Activated T-helper 1 cell treated with anti-CD3 and anti-CD28 coated beads, Interleukin-12 subunit alpha, Interleukin-12 subunit beta, Interleukin-2, Interleukin-4 antibody, amounts not matched to agents 30 ng/mL and 10 ng/mL and 1 ng/mL, durations not matched to agents 14 hours and 24 hours and 36 hours (primary cell): ENCODE measurements at places on chromosomes 4 and X. TPM values are rescaled to one million over a fixed set of nuclear protein-coding genes. Genes with fewer than 3 reads are reported as not detected.
A peak's percentile ranks its signal among the peaks of the same experiment; 100 is the strongest.

DNA sequence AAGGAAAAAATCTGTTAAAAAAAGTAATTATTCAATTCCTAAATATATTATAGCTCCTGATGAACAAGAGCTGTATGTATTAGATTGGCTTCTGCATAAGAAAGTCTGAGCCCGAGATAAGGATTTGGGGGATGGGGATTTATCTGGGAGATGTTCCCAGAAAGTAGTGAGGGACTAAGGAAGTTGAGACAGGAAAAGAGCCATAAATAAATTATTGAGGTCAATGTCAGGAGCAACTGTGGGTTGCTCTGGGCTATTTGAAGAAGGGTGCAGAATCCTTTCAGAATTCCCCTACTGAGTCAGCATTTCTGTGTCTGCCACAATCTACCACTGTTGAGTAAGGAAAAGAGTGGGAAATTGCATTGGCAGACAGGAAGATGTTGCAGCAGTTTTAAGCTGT, 3.1 kb upstream of the TDO2 start:
- H3K4me1 ChIP-seq: no peaks in the 10 kb centered on the region
- no peak overlapping the region for H3K27ac ChIP-seq
- no peak for DNase-seq
- no peaks in the 10 kb centered on the region for H3K36me3 ChIP-seq
- H3K27me3 ChIP-seq: no peaks in the 10 kb centered on the region

Gene CPE
- total RNA-seq: 0.07 TPM in 1 of 2 replicates, not detected in the other

- no peaks in the 10 kb centered on the region for H3K27me3 ChIP-seq
- H3K4me1 ChIP-seq: no peaks in the 10 kb centered on the region
- no peaks in the 10 kb centered on the region for H3K36me3 ChIP-seq
- DNase-seq: no peak
- H3K4me3 ChIP-seq: no peak overlapping the region
Observed at GRCh38 chr4:157803845-157804521, 368.8 kb downstream of the GASK1B start.

GRCh38 chr4:74338792-74339333, 26.1 kb upstream of the EREG start:
- H3K27me3 ChIP-seq: peaks cover 4% of the 10 kb centered on the region
- no peaks in the 10 kb centered on the region for H3K4me1 ChIP-seq
- no peaks in the 10 kb centered on the region for H3K36me3 ChIP-seq
- H3K4me3 ChIP-seq: no peak overlapping the region

DNA sequence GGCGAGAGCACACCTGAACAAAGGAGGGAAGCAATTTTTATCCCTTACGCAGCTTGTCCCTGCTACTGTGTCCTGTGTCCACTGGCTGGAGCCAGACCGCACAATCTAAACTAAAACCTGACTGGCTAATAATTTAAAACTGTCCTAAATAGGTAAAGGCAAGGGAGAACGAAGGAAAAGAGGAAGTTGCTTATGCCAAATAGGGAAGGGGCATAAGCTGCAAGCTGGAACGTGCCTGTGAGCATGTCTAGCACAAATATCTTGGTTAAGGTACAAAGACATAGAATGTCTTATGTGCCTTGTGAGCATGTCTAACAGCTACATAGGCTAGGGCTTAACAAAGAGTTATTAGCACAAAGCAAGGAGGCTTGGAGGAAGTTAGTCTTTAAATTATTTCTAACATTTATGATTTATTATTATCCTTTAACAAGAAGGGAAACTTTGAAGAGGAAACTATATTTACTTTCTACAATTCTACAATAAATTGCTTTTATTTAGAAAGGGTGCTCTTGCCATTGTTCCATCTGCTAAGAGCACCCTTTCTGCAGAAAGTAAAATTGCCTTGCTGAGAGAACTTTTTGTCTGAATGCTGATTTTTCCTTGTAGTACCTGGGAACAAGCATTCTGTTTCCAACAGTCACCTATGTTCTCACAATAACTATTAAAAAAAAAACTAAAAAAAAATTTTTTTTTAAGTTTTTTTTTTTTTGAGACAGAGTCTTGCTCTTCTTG, 80.6 kb upstream of the CBR4 start:
- no peaks in the 10 kb centered on the region for H3K27me3 ChIP-seq
- H3K27ac ChIP-seq: no peak overlapping the region
- no peaks in the 10 kb centered on the region for H3K36me3 ChIP-seq
- DNase-seq: no peak

Gene WDFY3
- 0.39 and 1.1 TPM in 2 replicates for total RNA-seq

GRCh38 chr4:128307123-128307571, 19.5 kb upstream of the PGRMC2 start:
- no peaks in the 10 kb centered on the region for H3K36me3 ChIP-seq
- H3K27ac ChIP-seq: no peak overlapping the region
- no peak for DNase-seq
- no peaks in the 10 kb centered on the region for H3K4me1 ChIP-seq

Gene PDCL2
- not detected in 2 replicates for total RNA-seq

Gene CDS1
- not detected in 2 replicates for total RNA-seq

DNA sequence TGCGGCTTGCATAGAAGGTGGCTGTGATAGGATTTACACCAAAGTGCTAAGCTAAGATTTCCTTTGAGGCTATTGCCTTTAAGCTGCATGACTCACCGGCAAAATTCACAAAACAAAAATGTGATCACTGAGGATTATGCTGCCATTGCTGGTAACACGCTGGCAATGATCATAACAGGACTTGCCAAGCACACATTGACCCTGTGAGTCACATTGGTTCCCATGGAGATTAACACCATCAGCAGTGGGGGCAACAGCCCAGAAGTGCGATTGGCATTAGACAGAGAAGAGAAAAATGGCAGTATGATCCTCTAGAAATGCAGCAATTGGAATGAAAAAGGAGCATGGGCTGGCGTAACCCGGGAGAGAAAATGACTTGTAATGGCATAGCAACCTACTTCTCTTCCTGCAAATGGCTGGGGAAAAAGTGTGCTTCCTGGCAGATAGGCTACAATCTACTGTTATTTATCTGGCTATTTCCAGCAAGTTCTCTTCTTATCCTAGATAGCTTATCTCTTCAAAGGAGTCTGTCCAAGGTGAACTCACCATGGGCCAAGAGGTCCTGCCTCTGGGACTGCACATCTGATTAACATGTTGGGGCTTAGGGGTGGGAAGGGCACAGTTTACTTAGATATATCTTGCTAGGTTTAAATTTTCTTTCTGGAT, 314.2 kb upstream of the IGFBP7 start:
- no peaks in the 10 kb centered on the region for H3K4me1 ChIP-seq
- no peaks in the 10 kb centered on the region for H3K27me3 ChIP-seq
- no peaks in the 10 kb centered on the region for H3K36me3 ChIP-seq
- H3K4me3 ChIP-seq: no peak overlapping the region
- DNase-seq: no peak

DNA sequence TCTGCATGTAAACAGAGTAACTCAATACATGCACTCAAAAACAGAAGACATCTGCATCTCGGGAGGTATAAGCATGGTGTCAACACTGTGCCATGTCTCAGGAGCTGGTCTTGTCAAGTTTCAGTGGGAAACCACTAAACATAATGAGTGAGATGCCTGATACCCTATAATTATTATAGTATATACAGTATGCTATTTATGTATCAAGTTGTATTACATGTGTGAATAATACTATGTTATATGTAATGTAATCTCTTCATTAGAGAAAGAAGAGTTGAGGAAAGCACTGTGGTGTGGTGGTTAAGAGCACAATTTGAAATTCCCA, 2.5 kb downstream of the PPBP start:
- no peak overlapping the region for H3K27ac ChIP-seq
- H3K27me3 ChIP-seq: peaks cover 2% of the 10 kb centered on the region
- no peaks in the 10 kb centered on the region for H3K36me3 ChIP-seq
- no peaks in the 10 kb centered on the region for H3K4me1 ChIP-seq
- H3K4me3 ChIP-seq: no peak overlapping the region

DNA sequence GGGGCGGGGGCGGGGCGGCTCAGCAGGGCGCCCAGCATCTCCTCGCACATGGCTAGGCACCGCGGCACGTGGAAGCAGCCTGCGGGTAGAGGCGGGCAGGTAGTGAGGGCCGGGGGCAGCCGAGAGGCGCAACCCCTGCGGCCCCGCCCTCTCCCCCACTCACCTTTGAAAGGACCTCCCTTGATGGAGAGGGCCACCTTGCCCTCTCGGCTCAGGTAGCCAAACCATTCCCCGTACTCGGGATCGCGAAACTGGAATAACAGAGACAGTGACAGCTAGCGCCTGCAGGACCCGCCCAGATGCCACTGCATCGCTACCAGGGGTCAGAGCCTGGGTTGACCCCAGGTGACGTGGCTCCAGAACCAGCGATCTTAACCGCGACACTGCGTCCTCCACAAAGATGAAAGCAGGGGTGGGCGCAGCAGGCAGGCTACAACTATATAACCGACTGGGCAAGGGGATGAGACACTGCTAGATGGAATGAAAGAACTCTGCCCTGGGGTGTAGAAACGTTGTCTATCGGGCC, 552 bp upstream of the NAA10 start:
- peaks cover 10% of the 10 kb centered on the region for H3K4me1 ChIP-seq
- H3K36me3 ChIP-seq: peaks cover 5% of the 10 kb centered on the region
- H3K4me3 ChIP-seq: peak overlapping the region; percentile 78
- H3K27me3 ChIP-seq: no peaks in the 10 kb centered on the region
- DNase-seq: no peak

- peaks cover 12% of the 10 kb centered on the region for H3K36me3 ChIP-seq
- no peaks in the 10 kb centered on the region for H3K27me3 ChIP-seq
- no peak overlapping the region for H3K4me3 ChIP-seq
- no peaks in the 10 kb centered on the region for H3K4me1 ChIP-seq
- no peak for DNase-seq
Observed at GRCh38 chrX:118694638-118695037, 32.8 kb upstream of the IL13RA1 start.

Gene UBE2K
- 92.2 and 96.4 TPM in 2 replicates for total RNA-seq

DNA sequence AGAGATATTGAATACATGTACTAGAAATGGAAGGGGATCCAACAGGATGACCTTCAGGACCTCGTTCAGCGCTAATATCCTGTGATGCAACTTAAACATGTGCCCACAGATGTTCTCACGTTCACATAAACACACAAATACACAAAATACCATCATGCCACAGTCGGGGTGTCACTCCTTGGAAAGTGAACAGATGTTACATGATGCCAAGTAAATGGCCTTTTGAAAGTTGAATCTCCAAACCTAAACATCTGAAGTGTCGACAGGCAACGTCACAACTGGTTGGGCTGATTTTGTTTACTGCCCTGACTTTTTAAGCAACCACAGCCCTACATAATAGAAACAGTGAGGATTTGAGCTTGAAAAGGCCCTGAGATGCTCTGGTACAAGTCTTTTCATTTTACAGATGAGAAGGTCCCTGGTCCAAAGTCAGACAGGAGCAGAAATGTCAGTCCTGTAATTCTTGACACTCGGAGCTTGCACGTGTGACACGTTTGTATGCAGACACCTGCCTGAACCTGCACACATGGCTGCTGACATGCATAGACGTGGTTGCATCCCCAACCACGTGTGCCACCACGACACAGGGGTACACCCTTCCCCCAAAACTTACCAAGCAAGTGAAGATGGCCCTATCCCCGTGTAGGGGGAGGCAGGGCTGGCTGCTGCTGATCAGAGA, 23.5 kb upstream of the BCORL1 start:
- peaks cover 4% of the 10 kb centered on the region for H3K27me3 ChIP-seq
- H3K4me3 ChIP-seq: peak overlapping the region; percentile 51
- no peak for DNase-seq
- peaks cover 11% of the 10 kb centered on the region for H3K4me1 ChIP-seq
- H3K36me3 ChIP-seq: no peaks in the 10 kb centered on the region
- no peak overlapping the region for H3K27ac ChIP-seq

- H3K4me1 ChIP-seq: no peaks in the 10 kb centered on the region
- H3K27ac ChIP-seq: no peak overlapping the region
- no peak overlapping the region for H3K4me3 ChIP-seq
- no peaks in the 10 kb centered on the region for H3K36me3 ChIP-seq
Observed at GRCh38 chr4:55612341-55612740, 20.3 kb upstream of the PDCL2 start.

- no peaks in the 10 kb centered on the region for H3K4me1 ChIP-seq
- no peaks in the 10 kb centered on the region for H3K36me3 ChIP-seq
- DNase-seq: no peak
- no peak overlapping the region for H3K27ac ChIP-seq
Observed at GRCh38 chr4:100511896-100512295, 5.9 kb downstream of the EMCN start.

DNA sequence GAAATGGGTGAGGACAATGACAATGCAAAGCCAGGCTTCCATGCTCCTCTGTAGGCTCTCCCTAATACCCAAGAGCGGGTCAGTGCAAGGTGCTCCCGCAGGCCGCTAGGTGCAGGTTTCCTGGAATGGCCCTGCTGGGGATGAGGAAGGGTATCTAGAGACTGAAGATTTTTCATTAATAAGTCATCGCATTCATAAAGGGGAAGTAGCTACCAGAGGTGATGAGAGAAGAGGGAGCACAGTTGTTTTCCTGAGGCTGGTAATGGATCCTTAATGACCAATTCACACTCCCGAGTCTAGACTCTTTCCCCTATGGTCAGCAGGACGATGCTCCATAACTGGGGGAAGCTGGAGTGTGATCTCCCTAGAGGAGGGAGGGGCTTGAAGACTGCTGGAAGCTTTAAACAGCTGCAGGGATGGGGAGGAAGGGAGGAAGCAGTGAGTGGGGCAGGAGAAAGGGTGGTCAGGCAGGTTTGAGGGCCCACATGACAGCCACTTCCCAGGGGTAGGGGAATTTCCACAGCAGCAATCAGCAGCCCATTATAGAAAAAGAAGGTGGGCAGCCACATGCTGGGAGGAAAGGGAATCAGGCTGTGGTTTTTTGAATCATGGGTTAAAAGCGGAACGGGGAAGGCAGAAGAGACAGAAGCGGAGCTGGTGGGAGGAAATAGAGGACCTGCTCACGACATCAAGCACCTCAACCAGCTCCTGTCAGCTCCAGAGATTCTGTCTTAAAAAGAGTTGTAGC, 10.2 kb upstream of the ATP6AP2 start:
- H3K4me3 ChIP-seq: peak overlapping the region; percentile 59
- H3K4me1 ChIP-seq: peaks cover 18% of the 10 kb centered on the region
- H3K36me3 ChIP-seq: no peaks in the 10 kb centered on the region
- peaks cover 3% of the 10 kb centered on the region for H3K27me3 ChIP-seq
- H3K27ac ChIP-seq: peak overlapping the region; percentile 80

Gene OTUD4
- 76.9 and 80.9 TPM in 2 replicates for total RNA-seq

- peak overlapping the region; percentile 63 for H3K27ac ChIP-seq
- peaks cover 12% of the 10 kb centered on the region for H3K36me3 ChIP-seq
- no peak for DNase-seq
- no peak overlapping the region for H3K4me3 ChIP-seq
Observed at GRCh38 chr4:2598511-2599303, 62.3 kb downstream of the FAM193A start.
